Glutamatergic neuron (in vitro differentiated cells): ENCODE measurements at places on chromosomes 12 and 14. TPM values are rescaled to one million over a fixed set of nuclear protein-coding genes. Genes with fewer than 3 reads are reported as not detected.

The DYRK4 gene
- total RNA-seq = 6.7 TPM

- no peak for DNase-seq
These were observed 46.6 kb downstream of the C12orf75 start for GRCh38 chr12:105377077-105377476.

- no peak for DNase-seq
These were observed 69.6 kb upstream of the KRAS start for GRCh38 chr12:25320123-25321006.

DNA sequence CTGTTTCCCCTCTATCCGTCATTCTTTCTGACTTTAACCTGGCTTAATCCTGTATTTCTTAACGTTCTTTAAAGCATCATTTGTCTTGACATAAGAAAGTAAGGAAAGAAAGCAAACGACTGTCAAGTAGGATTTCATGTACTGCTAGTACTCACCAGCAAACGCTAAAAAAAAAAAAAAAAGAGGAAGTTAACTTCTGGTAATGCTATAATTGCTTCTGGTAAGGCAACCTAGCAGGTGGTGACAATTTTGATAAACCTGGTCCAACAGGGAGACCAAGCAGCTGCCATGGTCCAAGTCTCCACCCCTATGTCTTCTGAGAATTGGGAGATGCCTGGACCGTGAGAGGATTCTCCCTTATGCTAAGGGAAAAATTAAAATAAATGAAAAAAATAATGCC is 306.6 kb downstream of the DAD1 start:
- no peak for DNase-seq

DNA sequence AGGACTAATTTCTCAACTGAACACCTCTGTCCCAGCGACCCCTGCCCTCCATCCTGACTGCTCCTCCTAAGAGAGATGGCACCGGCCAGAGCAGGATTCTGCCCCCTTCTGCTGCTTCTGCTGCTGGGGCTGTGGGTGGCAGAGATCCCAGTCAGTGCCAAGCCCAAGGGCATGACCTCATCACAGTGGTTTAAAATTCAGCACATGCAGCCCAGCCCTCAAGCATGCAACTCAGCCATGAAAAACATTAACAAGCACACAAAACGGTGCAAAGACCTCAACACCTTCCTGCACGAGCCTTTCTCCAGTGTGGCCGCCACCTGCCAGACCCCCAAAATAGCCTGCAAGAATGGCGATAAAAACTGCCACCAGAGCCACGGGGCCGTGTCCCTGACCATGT is 756 bp downstream of the RNASE7 start:
- DNase-seq = no peak
